ENCODE measurements at places on chromosomes 12 and 14.

DNA sequence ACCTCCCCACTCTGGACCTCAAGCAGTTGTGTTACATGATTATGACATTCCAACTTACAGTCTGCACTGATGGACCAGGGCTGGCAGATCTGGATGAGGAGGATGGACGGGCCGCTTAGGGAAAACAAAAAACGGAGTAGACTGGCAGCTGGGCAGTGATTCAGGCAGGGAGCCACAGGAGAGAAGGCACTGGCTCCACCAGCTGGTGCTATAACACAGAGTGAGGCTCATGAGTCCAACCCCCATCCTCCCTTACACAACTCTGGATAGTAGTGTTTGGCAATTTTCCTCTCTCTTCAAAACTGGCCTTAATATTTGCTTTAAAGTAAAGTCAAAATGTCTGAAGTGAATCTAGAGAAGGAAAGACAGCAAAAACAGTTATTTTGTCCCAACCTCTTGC is 9.7 kb upstream of the RIC8B start:
- no peak for DNase-seq

DNA sequence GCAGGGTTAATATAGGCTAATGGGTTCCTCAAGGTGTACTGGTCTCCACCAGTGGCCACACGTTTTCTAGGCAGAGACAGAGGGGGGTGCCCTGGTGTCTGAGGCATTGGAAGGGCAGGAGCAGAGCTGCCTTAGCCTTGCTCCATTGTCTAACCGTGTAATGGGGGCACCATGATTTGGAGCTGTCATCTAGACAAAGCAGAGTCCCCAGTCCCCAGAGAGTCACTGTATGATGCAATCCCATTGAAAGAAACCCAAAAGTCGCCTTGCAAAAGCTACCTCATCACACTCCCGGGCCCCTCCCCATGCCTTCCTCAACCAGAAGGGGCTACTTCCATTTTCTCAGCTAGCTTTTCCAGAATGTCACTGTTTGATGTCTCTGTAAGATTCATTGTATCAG is 487.1 kb downstream of the AACS start:
- no peak for DNase-seq

GRCh38 chr12:54526812-54527630 is 22.4 kb upstream of the PDE1B start:
- peak; percentile 30 for DNase-seq

- no peak for DNase-seq
Observed at GRCh38 chr14:81440041-81440440, 39.9 kb upstream of the STON2 start.

GRCh38 chr12:29287622-29288021 is 93.3 kb downstream of the ERGIC2 start:
- no peak for DNase-seq

DNA sequence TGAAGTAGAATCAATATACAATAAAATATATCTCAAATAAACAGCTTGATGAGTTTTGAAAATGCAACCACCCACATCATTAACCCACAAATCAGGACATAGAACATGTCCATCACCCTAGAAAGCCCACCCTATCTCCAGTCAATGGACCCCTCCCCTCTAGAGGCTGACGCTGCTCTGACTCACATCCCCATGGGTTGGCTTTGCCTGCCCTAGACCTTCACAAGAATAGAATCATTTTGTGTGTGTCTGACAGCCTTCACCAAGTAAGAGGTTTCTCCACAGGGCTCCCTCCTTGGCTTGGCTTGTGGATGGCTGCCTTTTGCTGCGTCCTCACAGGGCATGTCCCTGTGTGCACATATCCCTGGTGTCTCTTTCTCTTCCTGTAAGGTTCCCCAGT is 250.2 kb upstream of the RTL1 start:
- DNase-seq: no peak

- DNase-seq: no peak
Observed at GRCh38 chr12:6355491-6356373, 13.9 kb upstream of the TNFRSF1A start.

GRCh38 chr14:52043690-52044089 is 25.2 kb downstream of the NID2 start:
- peak; percentile 29 for DNase-seq

GRCh38 chr14:74867673-74868072 is 8.3 kb downstream of the PROX2 start:
- no peak for DNase-seq

DNA sequence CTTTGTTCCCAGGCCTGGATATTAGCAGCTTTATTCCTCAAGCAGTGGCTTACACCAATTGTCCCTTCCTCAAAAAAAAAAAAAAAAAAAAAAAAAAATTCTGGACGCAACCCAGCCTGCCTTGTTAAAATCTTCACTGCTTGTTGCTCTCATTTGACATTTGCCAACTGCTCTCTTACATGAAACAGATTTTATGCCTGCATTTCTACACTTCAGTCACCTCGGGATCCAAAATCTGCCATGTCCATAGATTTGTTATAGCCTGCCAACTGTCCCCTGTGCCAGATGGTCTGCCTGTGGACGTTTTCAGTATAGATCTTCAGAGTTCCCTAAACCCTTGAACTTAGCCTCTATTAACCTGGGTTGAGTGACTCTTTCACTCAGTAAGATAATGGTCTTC is 651.5 kb downstream of the FSCB start:
- no peak for DNase-seq

- no peak for DNase-seq
Observed at GRCh38 chr12:662566-663292, 516 bp downstream of the NINJ2 start.

DNA sequence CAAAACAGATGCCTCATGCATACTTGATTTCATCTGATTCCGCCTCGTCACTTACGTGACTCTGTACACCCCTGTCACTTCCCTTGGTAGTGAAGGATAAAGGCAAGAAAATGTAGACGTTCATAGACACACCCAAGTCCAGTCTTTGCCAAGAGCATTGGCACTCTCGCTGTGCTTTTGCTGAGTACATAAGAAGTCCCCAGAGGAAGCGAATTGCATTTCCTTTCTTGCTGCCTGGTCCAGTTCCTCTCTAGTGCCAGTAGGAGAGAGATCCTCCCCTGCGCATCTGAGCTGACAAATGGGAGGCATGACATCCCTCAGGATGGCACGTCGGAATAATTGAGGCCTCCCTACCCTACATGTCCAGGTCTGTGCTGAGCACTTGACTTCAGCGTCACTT is 21.3 kb upstream of the RIN3 start:
- DNase-seq: no peak

- no peak for DNase-seq
Observed at GRCh38 chr12:20370014-20370386, 1.7 kb downstream of the PDE3A start.

GRCh38 chr14:88045705-88046104 is 40.8 kb downstream of the GPR65 start:
- no peak for DNase-seq

- DNase-seq: no peak
Observed at GRCh38 chr14:54901380-54902142, 1.1 kb downstream of the GCH1 start.

DNA sequence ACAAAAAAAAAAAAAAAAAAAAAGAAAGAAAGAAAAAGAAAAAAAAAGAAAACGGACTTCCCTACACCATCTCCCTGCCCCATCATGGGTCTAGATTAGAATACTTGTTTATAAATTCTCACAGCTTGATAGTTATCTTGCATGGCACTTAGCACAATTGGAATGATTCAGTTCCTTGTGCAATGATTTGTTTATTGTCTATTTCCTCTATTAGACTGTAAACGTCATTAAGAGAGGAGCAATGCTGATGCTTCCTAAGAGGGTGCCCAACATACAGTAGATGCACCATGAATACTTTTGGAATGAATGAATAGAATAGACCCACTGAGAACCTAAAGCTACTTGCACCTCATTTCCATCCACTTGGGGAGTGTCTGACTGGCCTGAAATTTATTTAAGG is 40.8 kb downstream of the PAX9 start:
- DNase-seq: no peak

DNA sequence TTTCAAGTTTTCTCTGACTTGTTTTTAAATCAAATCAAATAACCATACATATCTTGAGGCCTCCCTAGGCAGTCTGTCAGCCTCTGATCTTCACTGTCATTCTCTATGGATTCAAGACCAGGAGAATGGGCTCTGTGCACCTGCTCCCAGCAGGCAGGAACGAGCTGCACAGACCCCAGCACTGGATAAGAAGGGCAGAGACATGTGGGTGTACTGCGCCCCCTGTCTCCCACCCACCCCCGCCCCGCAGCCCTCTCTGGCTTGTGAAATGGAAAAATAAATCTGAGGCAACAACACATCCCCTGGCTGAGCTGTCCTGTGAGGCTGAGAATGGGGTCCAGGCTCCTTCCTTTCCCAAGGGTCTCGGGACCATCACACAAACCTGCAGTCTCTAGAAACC is 26.3 kb downstream of the CLMN start:
- no peak for DNase-seq

DNA sequence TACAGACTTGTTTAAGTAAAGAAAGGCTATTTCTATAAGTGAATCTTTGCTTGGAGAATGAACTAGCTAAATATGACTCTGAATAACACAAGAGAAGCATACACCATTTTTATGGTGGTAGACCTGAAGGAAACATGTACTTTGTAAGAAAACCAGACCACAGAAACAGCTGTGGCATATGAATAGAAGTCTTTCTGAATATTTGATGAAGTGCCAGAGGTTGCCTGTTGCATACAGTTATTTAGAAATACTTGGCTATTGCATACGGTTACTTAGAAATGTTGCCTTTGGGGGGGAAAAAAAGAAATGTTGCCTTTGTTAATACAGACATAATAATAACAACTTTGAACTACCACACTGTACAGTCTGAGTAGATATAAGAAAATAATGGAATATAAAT is 16.8 kb upstream of the LEMD3 start:
- DNase-seq: no peak

DNA sequence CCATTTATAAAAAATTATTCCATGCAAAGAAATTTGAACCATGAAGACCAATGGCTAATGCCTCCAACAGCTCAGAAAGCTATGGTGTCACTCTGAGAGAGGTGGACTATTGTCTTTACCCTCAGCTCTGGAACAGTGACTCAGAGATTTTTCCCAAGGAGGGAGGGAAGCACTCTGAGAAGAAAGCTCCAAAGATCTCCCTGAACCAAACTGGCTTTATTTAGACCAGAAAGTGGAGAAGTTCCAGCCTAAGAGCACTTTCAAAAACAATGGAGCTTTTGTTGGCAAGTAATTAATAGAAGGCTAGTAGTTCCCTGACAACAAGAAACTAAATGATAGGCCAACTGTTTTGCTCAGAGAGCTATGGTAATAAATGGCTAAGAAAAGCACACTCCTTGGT is 599.9 kb upstream of the MDGA2 start:
- no peak for DNase-seq

DNA sequence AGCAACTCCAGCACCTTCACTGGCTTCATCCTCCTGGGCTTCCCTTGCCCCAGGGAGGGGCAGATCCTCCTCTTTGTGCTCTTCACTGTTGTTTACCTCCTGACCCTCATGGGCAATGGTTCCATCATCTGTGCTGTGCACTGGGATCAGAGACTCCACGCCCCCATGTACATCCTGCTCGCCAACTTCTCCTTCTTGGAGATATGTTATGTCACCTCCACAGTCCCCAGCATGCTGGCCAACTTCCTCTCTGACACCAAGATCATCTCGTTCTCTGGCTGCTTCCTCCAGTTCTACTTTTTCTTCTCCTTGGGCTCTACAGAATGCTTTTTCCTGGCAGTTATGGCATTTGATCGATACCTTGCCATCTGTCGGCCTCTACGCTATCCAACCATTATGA is 6.8 kb downstream of the OR11G2 start:
- DNase-seq: no peak

DNA sequence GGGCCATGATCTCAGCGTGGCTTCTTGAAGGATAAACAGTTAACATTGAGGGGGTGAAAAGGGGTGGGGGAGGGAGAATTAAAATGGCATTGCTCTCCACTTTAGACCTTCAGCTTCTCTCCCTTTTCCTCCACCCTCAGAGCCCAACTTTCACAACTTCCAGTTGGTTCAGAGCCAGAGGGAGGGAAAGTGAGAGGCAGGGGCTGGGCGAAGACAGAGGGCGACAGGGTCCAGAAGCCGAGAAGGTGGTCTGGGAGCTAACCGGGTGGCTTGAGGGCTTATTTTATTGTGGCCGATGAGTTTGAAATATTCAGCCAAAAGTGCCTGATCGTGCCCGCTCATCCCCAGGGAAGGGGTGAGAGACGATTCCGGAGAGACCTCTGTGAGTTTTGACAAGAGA is 4.1 kb downstream of the BMP4 start:
- DNase-seq: no peak

GRCh38 chr14:105053996-105054395 is 11.2 kb downstream of the GPR132 start:
- DNase-seq: no peak

- no peak for DNase-seq
Observed at GRCh38 chr12:53809005-53809404, 57.2 kb upstream of the CISTR start.

All from GM10248 (cell line).